CD4-positive, alpha-beta T cell treated with Interleukin-15 for 4 hours (primary cell): ENCODE measurements at places on chromosomes 2 and 18.

GRCh38 chr2:205834796-205835195 is 152.5 kb downstream of the NRP2 start:
- DNase-seq = no peak

DNA sequence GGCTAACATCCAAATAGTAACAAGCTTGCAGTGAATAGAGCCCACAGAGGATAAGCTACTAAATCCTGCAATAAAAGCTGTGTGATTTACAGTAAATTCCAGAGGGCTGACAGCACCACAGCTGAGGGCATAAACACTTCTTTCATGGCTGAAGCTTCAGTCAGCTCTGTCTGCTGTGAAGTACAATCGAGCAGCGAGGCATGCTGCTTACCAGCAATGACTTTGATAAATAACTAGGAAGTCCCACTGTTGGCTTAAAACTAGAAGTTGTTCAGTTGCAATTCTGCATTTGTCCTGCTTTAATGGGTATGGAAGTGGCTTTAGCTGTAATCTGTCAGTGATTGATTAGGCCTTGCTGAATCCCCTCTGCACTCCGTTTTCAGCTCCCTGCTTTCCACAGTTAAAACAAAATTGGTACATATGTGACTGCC is 65.2 kb upstream of the FIGN start:
- no peak for DNase-seq

DNA sequence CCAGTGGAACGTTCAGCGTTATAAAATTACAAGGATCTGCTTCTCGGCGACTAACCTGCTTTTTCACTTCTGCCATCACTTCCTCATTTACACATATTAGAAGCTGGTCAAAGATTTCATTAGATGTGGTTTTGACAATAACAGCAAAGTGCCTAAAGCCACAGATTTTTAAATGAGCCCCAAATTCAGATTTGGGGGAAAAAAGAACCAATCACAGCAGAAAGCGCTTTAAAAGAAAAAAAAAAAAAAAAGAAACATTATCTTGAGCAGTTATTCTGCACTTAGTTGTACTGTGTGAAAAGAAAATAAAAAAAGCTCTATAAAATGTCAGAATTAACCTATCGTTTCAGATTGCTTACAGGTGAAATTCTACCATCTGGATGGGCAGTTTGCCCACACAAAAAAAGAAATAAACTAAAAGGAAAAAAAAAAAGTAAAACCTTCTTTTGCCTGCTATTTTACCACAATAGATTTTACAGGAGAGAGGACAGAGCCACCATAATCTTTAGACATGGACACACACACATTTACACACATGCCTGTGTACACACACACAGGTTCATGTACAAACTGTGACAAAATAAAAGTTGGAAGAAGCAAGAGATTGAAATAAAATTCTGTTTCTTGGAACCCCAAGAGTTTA is 167.2 kb downstream of the TCF4 start:
- DNase-seq = no peak

DNA sequence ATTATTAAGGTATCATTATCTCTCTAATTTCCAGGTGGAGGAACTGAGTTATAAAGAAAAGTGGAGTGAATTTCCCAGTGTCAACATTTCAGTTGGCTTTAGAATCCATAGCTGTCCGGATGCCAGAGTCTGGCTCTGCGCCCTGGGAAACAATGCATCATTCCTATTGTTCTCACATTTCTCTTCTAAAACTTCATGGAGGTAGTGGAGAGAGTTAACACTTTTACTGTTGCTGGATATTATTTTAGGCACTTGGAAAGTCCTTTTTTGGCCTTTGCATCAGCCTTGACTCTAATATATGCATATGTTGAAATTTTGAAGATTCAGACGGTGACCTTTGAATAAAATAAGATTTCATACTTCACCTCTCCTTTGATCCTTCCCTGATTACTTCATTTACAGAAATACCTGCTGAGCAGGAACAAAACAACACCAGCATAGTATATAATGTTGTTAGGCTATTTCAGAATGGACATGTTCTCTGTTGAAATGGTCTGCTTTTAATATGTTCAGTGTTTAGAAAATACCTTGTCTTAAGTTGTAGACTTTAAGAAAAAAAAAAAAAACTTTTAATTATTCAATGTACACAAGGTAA is 148.8 kb downstream of the EPHA4 start:
- no peak for DNase-seq

DNA sequence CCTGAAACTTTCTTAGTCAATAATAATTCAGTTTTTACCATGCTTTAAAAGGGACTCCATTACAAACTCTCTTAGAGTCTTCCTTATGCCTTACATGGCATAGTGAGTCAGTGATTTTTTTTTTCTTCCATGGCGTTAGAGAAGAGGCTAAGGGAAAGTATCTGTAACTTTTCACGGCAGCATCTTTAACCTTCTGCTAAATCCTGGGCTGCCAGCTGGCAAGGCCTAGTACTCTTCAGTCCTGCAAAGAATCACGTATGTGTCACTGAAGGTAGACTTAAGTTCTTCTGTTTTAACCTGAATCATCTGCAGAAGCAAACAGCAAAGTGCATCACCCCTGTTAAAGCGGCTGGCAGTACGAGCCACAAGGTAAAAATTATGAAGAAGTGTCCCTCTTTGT is 286.3 kb upstream of the FN1 start:
- no peak for DNase-seq

DNA sequence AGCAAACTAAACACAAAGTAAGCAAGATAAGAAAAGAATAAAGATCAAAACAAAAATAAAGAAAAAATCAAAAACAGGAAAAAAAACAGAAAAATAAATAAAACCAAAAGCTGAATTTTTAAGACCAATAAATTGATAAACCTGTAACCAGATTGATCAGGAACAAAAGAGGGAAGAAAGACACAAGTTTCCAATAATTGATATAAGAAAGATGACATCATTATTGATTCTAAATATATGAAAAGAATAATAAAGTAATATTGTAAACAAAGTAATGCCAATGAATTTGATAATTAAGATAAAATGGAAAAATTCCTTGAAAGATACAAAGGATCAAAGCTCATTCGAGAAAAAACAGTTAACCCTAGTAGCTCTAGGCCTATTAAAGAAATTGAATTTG is 394.6 kb upstream of the LRATD1 start:
- DNase-seq = no peak

- DNase-seq = no peak
These were observed 37.8 kb downstream of the GCG start for GRCh38 chr2:162114271-162114670.

DNA sequence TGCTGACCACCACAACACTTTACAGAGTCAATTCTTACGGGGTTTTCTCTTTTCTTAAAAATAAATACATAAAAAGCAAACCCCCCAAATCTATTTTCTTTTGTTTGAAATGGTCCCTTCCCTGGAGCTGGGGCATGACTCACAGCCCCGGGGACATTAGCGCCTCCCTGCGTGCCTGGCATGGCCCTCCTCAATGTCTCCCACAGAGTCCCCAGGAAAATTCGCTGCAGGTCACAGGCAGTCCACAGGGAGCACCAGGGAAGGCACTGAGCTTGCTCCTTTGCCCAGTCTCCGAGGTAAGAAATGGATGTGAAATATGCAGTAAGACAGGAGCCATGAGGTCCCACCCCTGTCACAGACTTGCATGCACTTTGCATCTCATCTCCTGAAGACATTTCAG is 142.5 kb downstream of the LAMA1 start:
- no peak for DNase-seq

DNA sequence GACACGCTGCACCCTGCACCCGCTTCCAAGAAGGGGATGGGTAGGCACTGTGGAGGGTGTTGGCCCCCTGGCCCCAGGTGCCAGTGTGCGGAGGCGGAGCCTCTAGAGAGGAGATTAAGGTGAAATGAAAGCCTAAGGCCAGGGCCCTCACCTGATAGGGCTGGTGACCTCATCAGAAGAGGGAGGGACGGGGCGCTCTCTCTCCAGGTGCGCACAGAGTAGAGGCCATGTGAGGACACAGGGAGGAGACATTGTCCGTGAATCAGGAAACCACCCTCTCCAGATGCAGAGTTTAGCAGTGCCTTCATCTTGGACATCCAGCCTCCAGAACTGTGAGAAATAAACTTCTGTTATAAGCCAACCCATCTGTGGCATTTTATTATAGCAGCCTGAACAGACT is 62.3 kb downstream of the PSMG2 start:
- no peak for DNase-seq

GRCh38 chr2:231228974-231229529 is 30.6 kb downstream of the ARMC9 start:
- no peak for DNase-seq

DNA sequence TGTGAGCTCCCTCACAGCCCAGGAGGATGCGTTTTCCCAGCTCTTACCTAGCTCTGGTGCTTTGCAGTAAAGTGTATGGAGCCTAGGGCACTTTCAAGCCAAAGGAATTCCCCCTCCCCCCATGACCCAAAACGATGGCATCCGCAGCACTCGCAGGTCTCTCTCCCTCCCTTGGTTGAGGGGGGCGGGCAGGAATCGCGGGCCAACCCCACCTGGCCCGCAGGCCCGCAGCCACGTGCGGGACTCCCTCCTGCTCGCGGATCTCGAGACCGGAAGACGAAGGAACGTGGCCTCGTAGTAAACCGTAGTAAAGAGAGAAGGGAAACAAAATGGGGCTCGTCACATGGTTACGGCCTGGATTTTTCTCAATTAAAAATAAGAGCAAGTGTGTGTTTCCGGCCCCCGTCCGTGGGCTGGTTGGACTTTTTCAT is 8.5 kb downstream of the IRS1 start:
- peak; percentile 70 for DNase-seq

- no peak for DNase-seq
These were observed 248.6 kb downstream of the NDUFA10 start for GRCh38 chr2:239776436-239777005.

DNA sequence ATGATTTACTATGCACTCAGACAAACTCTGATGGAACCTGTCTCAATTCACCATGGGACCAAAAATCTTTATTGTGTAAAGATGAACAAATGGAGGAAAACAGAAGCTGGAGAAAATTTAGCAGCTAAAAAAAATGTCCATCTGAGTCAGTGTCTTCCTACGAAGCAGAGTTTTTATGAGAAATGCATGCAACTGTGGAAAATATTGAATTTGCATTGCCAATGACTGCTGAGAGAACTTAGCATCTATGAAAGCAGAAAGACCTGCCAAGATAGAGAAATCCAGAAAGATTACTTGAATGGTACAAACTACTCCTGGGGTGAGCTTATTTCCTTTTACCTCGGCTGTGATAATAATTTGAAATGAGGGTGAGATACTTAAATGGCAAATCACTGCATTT is 289.7 kb upstream of the GCFC2 start:
- DNase-seq = no peak

DNA sequence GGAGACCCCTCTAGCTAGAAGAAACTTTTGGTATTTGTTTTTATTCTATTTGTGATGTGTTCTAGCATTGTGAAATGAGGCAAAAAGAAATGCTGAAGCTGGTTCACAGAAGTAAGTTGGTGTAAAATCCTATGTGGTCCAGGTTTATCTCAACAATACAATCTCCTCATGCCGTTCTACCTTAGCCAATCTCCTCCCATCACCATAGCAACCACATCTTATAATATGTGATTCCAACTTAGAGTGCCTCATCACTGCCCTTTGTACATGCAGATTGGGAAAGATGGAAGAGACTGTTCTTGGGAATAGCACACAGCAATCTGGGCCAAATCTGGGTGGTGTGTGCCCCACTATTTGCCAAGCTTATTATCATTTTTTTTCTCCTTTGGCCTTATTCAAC is 30.3 kb downstream of the DPP10 start:
- DNase-seq = no peak

DNA sequence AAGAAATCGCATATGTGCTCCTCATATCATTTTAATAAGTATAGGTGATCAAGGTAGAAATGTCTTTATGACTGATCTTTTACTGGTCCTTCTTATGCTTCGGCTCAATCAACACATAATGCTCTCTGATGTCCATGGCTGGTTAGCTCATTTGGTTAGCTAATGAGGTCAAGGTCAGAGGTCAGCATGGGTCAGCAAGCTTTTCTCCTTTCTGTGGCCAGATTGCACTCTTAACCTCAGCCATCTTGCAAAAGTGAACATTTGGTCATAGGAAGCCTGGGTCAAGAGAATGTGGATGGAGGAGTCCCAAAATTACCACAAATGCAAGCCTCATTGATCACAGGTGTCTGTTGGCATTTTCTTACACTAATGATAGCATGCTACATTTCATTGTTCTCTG is 35.4 kb upstream of the DARS1 start:
- DNase-seq = no peak

GRCh38 chr18:25247725-25248124 is 104.2 kb downstream of the ZNF521 start:
- DNase-seq = no peak

GRCh38 chr2:16633621-16634430 is 31.8 kb downstream of the CYRIA start:
- no peak for DNase-seq

DNA sequence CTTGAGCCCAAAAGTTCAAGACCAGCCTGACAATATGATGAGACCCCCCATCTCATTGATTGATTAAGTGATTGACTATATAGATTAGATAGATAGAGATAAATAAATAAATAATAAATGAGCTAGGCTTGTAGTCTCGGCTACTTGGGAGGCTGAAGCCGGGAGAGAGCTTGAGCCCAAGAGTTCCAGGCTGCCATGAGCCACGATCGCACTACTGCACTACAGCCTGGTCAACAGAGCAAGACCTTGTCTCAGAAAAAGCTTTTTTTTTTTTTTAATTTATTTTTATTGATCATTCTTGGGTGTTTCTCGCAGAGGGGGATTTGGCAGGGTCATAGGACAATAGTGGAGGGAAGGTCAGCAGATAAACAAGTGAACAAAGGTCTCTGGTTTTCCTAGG is 12.4 kb downstream of the EIPR1 start:
- no peak for DNase-seq

- peak; percentile 34 for DNase-seq
These were observed 3.8 kb downstream of the KCNJ13 start for GRCh38 chr2:232772531-232772930.

DNA sequence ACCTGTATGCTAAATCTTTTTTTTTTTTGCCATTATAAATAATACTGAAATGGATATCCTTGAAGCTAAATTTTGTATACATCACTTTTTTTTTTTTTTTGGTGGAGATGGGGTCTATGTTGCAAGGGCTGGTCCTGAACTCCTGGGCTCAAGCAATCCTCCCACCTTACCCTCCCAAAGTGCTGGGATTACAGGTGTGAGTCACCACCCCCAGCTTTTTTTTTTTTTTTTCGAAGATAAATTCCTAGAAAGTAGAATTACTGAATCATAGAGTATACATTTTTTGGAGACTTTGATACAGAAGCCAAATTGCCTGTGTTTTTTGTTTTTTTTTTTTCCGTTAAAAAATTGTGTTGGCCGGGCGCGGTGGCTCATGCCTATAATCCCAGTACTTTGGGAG is 51.0 kb upstream of the MCFD2 start:
- DNase-seq = no peak

- DNase-seq = no peak
These were observed 24.1 kb downstream of the FAM228B start for GRCh38 chr2:24147364-24147763.
